ENCODE measurements at places on chromosomes 5 and 9.

- no peak for DNase-seq
These were observed 133.2 kb downstream of the TMEM174 start for GRCh38 chr5:73306078-73306719.

GRCh38 chr5:8299716-8300115 lies 430.8 kb downstream of the MTRR start:
- no peak for DNase-seq

DNA sequence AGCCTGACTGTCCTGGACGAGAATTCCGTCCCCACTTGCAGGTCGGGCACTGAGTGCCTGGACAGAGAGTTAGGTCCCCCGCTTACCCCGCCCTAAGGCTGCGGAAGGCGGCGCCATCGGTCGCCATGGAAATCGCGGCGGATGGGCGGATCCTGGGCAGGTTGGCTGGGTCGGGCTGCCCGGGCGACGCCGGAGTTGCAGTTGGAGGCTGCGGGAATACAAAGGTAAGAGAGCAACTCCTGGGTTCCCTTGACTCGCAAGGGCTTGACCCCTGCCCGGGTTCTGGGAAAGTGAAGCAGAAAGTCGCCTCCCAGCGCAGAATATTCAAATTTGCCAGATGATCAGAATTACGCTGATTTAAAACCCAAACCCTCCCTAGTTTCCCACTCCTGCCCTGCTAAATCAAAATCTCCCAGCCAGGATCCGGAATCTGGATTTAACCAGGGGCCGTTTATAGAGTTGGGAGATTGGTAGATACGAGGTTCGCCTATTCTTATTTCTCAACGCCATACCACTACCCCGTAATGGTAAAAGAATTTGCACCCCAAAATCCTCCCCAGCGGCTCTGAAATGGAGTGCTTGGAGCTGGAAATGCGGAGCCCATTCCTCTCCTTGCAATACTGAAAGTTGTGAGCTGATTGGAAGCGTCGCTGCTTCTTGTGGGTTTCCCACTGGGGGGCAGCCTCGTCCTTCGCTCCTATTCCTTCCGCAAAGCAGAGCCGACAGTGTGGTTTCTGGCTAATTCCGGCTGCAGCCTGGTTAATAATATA lies 156.4 kb upstream of the RASEF start:
- peak; percentile 86 for DNase-seq

DNA sequence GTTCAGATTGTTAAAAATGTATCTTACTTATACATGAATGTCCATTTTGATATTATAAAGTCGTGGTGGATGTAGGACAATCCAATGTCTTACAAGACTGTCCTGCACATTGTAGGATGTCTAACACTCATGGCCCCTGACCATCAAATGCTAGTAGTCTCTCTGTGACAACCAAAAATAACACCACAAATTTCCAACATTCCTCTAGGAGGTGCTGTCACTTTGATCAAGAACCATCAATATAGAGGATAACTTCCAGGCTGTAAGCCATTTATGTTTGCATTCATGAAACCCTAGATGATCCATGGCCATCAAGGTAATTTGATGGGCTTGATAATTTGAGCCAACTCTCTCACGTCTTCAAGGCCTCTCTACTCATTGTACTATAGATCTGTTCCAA lies 20.5 kb upstream of the ZFR start:
- no peak for DNase-seq

Measured in astrocyte of the spinal cord (primary cell).